HCT116 (cell line): ENCODE measurements at places on chromosomes 2 and 18. TPM values are rescaled to one million over a fixed set of nuclear protein-coding genes. Genes with fewer than 3 reads are reported as not detected.
A peak's percentile ranks its signal among the peaks of the same experiment; 100 is the strongest.

DNA sequence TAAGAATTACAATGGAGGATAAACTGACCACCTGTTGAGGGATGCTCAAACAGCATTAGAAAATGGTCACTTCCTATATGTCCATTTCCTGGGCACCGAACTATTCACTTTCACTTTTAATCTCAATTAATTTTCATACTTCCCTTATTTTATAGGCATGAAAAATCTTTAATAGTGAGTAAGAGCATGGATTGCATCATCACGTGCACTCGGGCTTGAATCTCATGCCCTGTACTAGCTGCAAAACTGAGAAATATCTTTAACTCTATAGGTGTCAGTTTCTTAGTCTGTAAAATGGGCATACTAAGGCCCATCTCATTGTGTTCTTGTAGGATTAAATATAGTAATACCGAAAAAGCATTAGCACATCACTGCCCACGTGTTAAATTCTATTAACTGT, 183.9 kb upstream of the FIGN start:
- no peak for DNase-seq
- H3K27ac ChIP-seq: no peak overlapping the region
- peaks cover 6% of the 10 kb centered on the region; the same call in 1 of the 2 replicates for H3K27me3 ChIP-seq
- H3K4me1 ChIP-seq: no peaks in the 10 kb centered on the region
- H3K4me3 ChIP-seq: no peak overlapping the region

DNA sequence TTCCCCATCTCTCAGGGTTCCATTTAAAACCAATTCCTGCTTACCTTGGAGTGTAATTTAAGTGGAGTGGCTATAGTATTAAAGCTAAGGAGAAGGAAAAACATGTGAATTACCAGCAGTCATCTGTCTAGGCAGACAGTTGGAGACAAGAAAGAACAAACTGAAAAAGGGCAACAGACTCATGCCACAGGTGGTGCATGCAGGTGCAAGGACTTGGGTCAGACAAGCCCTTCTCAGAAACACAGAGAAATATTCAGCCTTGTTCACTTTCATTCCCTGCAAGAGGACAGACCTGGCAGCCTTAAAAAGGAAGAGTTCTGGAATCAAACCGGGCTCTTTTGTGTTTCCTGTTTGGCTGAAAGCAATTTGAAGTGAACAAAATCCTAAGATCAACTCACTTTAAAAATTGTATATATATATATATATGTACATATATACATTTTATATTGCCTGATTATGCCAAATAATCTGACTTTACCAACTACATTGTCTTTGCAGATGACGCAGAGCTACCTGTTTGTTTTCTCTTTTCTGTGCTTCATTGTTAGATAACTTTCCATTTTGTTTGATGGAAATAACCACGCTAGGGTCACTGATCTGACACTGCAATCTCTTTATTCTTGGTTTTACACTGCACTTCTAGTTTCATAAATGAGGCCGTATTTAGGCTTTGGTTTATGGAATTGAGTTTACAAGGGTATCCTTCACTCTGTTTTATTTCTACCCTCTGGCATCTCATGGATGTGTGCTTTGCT, 35.1 kb upstream of the VPS54 start:
- no peak overlapping the region for H3K27ac ChIP-seq
- no peak overlapping the region for H3K4me3 ChIP-seq
- no peak for DNase-seq

The LAMA3 gene
- 5.6 TPM for total RNA-seq

The SLC5A7 gene
- total RNA-seq: not detected

DNA sequence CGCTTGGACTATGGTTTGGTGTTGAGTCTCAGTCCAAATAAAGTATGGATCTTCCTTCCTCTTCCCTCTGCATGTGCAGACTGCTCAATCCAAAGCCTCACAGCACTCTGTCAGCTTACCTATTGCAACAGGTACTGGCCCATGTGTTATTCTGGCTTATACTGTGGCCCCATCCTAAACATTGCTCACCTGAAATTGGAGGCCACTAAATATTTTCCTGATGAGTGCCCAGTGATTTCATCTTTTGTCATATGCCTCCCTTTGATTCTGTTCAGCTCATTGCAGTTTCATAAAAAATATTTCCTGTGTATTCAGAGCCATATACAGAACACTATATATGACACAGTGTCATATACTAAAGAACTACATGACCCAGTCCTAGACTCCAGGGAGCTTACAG, 86.3 kb upstream of the FAM136A start:
- peaks cover 4% of the 10 kb centered on the region; the same call in 1 of the 2 replicates for H3K4me1 ChIP-seq
- H3K27me3 ChIP-seq: no peaks in the 10 kb centered on the region
- DNase-seq: peak; percentile 68
- H3K27ac ChIP-seq: no peak overlapping the region; the same call in 1 of the 2 replicates

- no peak overlapping the region for H3K27ac ChIP-seq
- no peak for DNase-seq
- H3K36me3 ChIP-seq: no peaks in the 10 kb centered on the region
- peaks cover 7% of the 10 kb centered on the region for H3K4me1 ChIP-seq
- H3K4me3 ChIP-seq: no peak overlapping the region
Measured at GRCh38 chr2:1780693-1781092, 36.4 kb upstream of the PXDN start.

The EPB41L3 gene
- total RNA-seq: 0.34 TPM

The CD207 gene
- total RNA-seq: not detected

GRCh38 chr2:165505514-165505913, 36.0 kb downstream of the CSRNP3 start:
- H3K36me3 ChIP-seq: no peaks in the 10 kb centered on the region
- DNase-seq: no peak
- peaks cover 12% of the 10 kb centered on the region for H3K27me3 ChIP-seq
- no peaks in the 10 kb centered on the region for H3K4me1 ChIP-seq

The CERKL gene
- total RNA-seq: 0.66 TPM

- no peak for DNase-seq
- no peak overlapping the region for H3K27ac ChIP-seq
- no peaks in the 10 kb centered on the region for H3K4me1 ChIP-seq
- no peak overlapping the region for H3K4me3 ChIP-seq
- peaks cover 7% of the 10 kb centered on the region; the same call in 1 of the 2 replicates for H3K27me3 ChIP-seq
Measured at GRCh38 chr2:127678531-127678930, 3.2 kb upstream of the LIMS2 start.

GRCh38 chr2:20465716-20466394, 19.0 kb downstream of the RHOB start:
- no peaks in the 10 kb centered on the region for H3K27me3 ChIP-seq
- no peak for DNase-seq
- H3K4me1 ChIP-seq: peaks cover 15% of the 10 kb centered on the region
- H3K36me3 ChIP-seq: no peaks in the 10 kb centered on the region
- no peak overlapping the region for H3K27ac ChIP-seq

- H3K36me3 ChIP-seq: no peaks in the 10 kb centered on the region
- no peak for DNase-seq
- H3K27me3 ChIP-seq: no peaks in the 10 kb centered on the region
Measured at GRCh38 chr2:143682436-143683055, 553.3 kb downstream of the ARHGAP15 start.

DNA sequence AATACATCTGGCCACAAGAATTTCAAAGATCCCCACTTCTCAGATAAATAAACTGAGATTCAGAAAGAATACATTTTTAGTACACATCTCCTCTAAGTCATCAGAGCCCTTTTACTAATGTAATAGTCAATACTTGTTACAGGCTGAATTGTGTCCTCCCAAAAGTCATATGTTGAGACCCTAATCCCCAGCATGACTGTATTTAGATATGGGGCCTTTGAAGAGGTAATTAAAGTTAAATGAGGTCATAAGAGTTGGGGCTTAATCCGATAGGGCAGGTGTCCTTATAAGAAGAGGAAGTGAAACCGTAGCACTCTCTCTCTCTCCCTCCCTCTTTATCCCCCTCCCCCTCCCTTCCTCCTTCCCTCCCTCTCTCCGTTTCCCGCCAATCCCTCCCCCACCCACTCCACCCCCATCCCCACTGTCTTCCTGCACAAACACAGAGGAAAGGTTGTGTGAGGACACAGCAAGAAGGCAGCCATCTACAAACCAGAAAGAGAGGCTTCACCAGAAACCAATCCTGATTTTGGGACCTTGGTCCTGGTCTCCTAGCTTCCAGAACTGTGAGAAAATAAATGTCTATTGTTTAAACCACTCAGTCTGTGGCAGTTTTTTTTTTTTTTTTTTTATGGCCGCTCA, 66.6 kb upstream of the ZNF397 start:
- H3K4me3 ChIP-seq: no peak overlapping the region
- no peaks in the 10 kb centered on the region for H3K36me3 ChIP-seq
- no peak overlapping the region for H3K27ac ChIP-seq
- DNase-seq: no peak
- H3K4me1 ChIP-seq: no peaks in the 10 kb centered on the region

- no peak overlapping the region for H3K4me3 ChIP-seq
- no peaks in the 10 kb centered on the region for H3K27me3 ChIP-seq
- no peak overlapping the region for H3K27ac ChIP-seq
- no peaks in the 10 kb centered on the region for H3K4me1 ChIP-seq
- no peaks in the 10 kb centered on the region for H3K36me3 ChIP-seq
Measured at GRCh38 chr18:6777509-6777908, 48.0 kb downstream of the ARHGAP28 start.

The CFAP65 gene
- total RNA-seq: 0.52 TPM

DNA sequence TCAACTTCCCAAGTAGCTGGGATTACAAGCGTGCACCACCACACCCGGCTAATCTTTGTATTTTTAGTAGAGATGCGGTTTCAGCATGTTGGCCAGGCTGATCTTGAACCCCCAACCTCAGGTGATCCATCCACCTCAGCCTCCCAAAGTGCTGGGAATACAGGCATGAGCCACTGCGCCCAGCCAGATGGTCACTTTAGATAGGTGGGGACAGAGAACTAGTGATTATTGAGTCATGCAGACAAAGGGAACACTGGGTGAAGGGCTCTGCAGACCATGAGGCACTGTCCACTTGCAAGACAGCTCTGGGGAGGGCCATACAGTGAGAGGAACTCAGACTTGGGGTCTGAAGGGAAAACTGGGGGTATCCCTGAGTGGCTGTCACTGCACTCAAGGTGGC, 58.4 kb upstream of the POMC start:
- H3K36me3 ChIP-seq: no peaks in the 10 kb centered on the region
- H3K4me3 ChIP-seq: no peak overlapping the region
- H3K27ac ChIP-seq: no peak overlapping the region
- no peaks in the 10 kb centered on the region; the same call in 1 of the 2 replicates for H3K4me1 ChIP-seq
- no peaks in the 10 kb centered on the region for H3K27me3 ChIP-seq

GRCh38 chr2:172389685-172390339, 37.6 kb upstream of the ITGA6 start:
- no peaks in the 10 kb centered on the region for H3K27me3 ChIP-seq
- no peak overlapping the region for H3K27ac ChIP-seq
- no peak for DNase-seq
- H3K4me1 ChIP-seq: no peaks in the 10 kb centered on the region
